Body of pancreas (tissue), 4 donors: ENCODE measurements at places on chromosomes 16 and 17.
A peak's percentile ranks its signal among the peaks of the same experiment; 100 is the strongest.

DNA sequence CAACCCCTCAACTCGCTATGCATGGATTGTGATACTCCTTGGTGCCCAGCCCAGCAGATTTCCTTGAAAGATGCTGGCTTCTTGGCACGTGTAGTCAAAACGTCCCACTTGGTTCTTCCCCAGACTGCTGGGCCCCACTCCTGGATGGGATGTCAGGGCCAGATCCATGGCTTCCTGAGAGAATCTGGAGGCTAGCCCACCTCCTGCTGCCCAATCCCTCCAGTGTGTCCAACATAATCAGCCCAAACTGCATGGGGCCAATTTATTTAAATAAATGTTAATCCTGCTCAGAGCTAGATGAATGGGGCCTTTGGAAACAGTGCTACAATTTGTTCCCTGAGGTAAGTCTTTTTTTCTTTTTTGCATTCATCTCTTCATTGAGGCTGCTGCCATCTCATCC lies 49.4 kb downstream of the WSB1 start:
- H3K27ac ChIP-seq, result no peak overlapping the region
- H3K27me3 ChIP-seq, result no peaks in the 10 kb centered on the region
- no peak overlapping the region for H3K4me3 ChIP-seq
- DNase-seq, result no peak
- no peaks in the 10 kb centered on the region for H3K36me3 ChIP-seq

DNA sequence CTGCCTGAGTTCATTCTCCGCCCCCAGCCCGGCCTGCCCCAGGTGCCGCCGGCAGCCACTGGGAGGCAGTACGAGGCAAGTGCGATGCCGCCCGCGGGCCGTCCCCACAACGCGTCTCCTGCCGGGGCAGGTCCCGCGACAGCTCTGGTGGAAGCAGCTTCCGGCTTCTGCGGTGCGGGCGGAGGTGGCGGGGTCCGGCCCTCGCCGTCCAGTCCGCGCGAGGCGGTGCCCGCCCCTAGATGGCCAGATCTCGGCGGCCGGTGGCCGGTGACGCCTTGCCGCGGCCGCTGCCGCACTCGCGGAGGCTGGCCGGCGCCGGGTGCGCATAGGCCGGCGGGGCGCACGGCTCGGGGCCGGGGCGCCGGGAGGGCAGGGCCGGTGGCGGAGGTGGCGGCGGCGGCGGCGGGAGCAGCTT lies 1.8 kb downstream of the GJD3 start:
- H3K27ac ChIP-seq, result no peak overlapping the region
- DNase-seq, result peak; percentile 82
- no peaks in the 10 kb centered on the region for H3K27me3 ChIP-seq
- H3K4me1 ChIP-seq, result peaks cover 18% of the 10 kb centered on the region
- no peak overlapping the region for H3K4me3 ChIP-seq

DNA sequence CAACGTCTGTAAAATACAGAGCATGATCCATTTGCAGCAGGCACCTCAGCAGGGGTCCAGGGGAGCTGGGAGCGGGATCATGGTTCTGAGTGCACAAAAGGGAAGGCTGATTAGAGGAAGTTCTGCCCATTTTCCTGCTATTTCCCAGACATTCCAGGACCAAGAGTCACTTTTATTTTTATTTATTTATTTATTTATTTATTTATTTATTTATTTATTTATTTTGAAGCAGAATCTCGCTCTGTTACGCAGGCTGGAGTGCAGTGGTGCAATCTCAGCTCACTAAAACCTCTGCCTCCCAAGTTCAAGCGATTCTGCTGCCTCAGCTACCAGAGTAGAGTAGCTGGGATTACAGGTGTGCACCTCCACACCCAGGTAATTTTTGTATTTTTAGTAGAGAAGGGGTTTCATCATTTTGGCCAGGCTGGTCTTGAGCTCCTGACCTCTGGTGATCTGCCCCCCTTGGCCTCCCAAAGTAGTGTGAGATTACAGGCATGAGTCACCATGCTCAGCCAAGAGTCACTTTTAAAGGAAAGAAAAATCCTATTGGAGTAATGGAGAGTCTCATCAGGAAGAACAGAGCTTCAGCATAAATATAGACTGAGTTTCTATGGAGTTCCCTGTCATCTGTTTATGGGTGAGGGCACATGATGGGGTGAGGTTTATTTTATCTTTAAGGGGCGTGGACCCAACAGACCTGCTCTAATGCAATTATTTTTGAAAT lies 355.2 kb downstream of the HAPSTR1 start:
- peak overlapping the region; percentile 79 for H3K27ac ChIP-seq
- peaks cover 17% of the 10 kb centered on the region for H3K4me1 ChIP-seq
- no peaks in the 10 kb centered on the region for H3K27me3 ChIP-seq
- no peaks in the 10 kb centered on the region for H3K36me3 ChIP-seq
- no peak overlapping the region for H3K4me3 ChIP-seq

- H3K4me1 ChIP-seq, result peaks cover 17% of the 10 kb centered on the region
- no peaks in the 10 kb centered on the region for H3K27me3 ChIP-seq
- no peak overlapping the region for H3K27ac ChIP-seq
- no peaks in the 10 kb centered on the region for H3K36me3 ChIP-seq
These were observed 21.4 kb downstream of the ZDHHC7 start for GRCh38 chr16:84989749-84990620.

DNA sequence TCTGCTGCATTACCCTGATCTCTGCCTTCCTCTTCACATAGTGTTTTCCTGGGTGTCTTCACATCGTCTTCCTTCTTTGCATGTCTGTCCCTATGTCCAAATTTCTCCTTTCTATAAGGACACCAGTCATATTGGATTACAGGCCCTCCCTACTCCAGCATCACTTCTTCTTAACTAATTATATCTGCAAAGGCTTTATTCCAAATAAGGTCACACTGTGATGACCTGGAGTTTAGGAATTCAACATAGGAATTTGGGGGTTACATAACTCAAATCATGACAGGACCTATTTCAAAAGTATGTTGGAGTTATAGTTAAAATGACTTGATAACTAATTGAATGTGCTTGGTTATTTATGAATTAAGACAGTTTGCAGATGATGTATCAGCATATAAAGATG lies 490.5 kb upstream of the ERCC4 start:
- no peaks in the 10 kb centered on the region for H3K27me3 ChIP-seq
- DNase-seq, result no peak
- H3K36me3 ChIP-seq, result no peaks in the 10 kb centered on the region
- H3K4me1 ChIP-seq, result no peaks in the 10 kb centered on the region
- H3K4me3 ChIP-seq, result no peak overlapping the region

GRCh38 chr17:72118335-72119076 lies 2.3 kb upstream of the SOX9 start:
- H3K27ac ChIP-seq, result peak overlapping the region; percentile 93
- DNase-seq, result peak; percentile 83
- H3K27me3 ChIP-seq, result no peaks in the 10 kb centered on the region
- H3K36me3 ChIP-seq, result no peaks in the 10 kb centered on the region
- H3K4me1 ChIP-seq, result peaks cover 21% of the 10 kb centered on the region

DNA sequence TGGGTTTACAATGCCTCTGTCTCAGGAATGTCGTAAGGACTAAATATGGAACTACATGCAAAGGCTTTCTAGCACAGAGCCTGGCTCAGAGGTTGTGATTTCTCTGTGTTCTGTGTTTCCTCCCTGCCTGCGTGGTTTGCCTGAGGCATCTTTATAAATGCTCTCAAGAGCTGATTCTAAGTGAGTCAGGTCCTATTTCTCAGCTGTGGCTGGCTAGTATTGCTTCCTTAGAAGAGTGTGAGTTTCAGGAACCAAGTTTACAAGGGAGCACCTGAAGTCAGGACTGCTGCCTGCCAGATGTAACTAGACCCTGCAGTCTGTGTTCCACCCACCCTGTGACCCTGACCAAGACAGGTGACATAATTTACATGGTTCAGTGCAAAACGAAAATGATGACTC lies 8.0 kb upstream of the CCL1 start:
- DNase-seq, result no peak
- H3K27ac ChIP-seq, result no peak overlapping the region
- H3K4me1 ChIP-seq, result no peaks in the 10 kb centered on the region
- H3K4me3 ChIP-seq, result no peak overlapping the region
- no peaks in the 10 kb centered on the region for H3K27me3 ChIP-seq

DNA sequence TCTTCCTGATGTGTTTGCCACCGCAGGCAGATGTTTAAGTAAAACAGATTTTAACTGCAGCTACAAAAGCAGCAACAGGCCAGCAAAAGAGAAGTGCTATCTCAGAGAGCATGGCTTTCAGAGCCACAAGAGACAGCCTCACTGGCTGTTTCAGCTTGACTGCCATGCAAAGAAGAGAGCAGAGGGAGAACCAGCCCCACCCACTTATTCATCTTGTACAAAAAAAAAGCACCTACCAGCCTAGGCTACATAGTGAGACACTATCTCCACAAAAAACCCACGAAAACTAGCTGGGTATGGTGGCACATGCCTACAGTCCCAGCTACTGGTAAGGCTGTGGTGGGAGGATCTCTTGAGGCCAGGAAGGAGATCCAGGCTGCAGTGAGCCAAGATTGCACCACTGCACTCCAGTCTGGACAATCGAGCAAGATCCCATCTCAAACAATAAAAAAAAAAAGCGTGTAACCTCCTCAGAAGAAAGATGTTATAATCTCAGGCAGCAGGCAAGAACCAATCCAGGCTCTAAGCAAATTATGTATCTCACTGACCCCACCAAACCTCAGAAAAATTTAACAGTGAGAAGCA lies 30.0 kb downstream of the STH start:
- H3K27me3 ChIP-seq, result no peaks in the 10 kb centered on the region
- peak; percentile 23 for DNase-seq
- peak overlapping the region; percentile 82 for H3K27ac ChIP-seq
- peaks cover 90% of the 10 kb centered on the region for H3K4me1 ChIP-seq
- no peak overlapping the region for H3K4me3 ChIP-seq
- H3K36me3 ChIP-seq, result peaks cover 7% of the 10 kb centered on the region

- H3K4me3 ChIP-seq, result no peak overlapping the region
- H3K36me3 ChIP-seq, result no peaks in the 10 kb centered on the region
- no peaks in the 10 kb centered on the region for H3K27me3 ChIP-seq
- H3K27ac ChIP-seq, result no peak overlapping the region
- no peak for DNase-seq
These were observed 1427.3 kb downstream of the CDH8 start for GRCh38 chr16:60608971-60609370.

DNA sequence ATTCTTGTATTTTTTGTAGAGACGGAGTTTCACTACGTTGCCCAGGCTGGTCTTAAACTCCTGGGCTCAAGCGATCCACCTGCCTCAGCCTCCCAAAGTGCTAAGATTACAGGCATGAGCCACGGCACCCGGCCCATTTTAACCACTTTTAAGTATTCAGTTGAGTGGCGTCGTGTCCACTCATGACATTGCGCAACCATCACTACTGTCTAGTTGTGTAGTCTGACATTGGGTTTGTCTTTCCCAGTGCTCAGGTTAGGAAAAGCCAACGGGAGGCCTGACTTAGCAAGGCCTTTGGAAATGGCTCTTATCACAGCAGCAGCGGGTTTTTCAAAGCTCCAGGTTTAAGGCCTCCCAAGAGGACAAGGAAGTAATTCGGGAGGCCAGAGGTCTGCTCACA lies 58.7 kb downstream of the LITAF start:
- peaks cover 6% of the 10 kb centered on the region for H3K4me1 ChIP-seq
- H3K27me3 ChIP-seq, result no peaks in the 10 kb centered on the region
- no peaks in the 10 kb centered on the region for H3K36me3 ChIP-seq
- H3K27ac ChIP-seq, result no peak overlapping the region

DNA sequence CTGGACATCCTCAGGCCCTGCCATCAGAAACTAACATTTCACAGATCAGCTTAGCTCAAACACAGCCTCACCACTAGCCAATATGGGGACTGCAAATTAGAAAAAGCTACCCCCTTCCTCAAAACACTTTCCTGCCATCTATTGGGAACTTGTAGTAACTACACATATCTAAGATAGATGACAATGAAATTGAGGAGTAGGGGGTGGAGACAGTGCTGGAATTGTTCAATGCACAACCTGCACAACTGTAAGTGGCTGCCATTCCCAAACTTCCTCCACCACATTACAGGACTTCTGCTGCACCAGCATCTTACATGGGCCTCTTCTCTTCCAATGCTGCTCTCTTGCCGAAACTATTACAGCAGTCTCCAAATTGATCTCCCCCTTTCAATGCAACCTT lies 21.9 kb downstream of the AIPL1 start:
- no peak overlapping the region for H3K27ac ChIP-seq
- H3K4me3 ChIP-seq, result no peak overlapping the region
- no peaks in the 10 kb centered on the region for H3K27me3 ChIP-seq
- H3K4me1 ChIP-seq, result no peaks in the 10 kb centered on the region
- no peaks in the 10 kb centered on the region for H3K36me3 ChIP-seq

- no peaks in the 10 kb centered on the region for H3K4me1 ChIP-seq
- H3K36me3 ChIP-seq, result no peaks in the 10 kb centered on the region
- H3K27me3 ChIP-seq, result no peaks in the 10 kb centered on the region
- no peak overlapping the region for H3K27ac ChIP-seq
- no peak overlapping the region for H3K4me3 ChIP-seq
- DNase-seq, result no peak
These were observed 1545.0 kb upstream of the GOT2 start for GRCh38 chr16:60279061-60279665.

- peak; percentile 54 for DNase-seq
These were observed 88.0 kb downstream of the STXBP4 start for GRCh38 chr17:55056526-55056925.

DNA sequence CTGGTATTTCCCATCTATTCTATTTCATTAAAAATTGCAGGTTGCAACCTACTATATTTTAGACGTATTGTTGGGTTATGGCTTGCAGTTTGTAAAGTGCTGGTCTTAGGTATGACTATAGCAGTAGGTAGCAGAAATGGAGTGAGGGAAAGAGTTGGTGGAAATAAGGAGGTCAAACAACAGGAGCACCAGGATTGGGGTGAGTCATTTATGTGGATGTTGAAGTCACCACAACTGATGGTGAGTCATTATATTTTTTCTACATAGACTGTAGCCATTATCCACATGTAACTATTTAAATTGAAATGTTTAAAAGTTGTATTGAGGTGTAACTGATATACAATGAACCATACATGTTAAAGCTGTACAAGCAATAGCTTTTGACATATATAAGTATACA lies 25.0 kb upstream of the HS3ST3A1 start:
- H3K27me3 ChIP-seq, result no peaks in the 10 kb centered on the region
- H3K27ac ChIP-seq, result no peak overlapping the region
- H3K36me3 ChIP-seq, result no peaks in the 10 kb centered on the region
- no peaks in the 10 kb centered on the region for H3K4me1 ChIP-seq

- H3K4me3 ChIP-seq, result no peak overlapping the region
- H3K27me3 ChIP-seq, result no peaks in the 10 kb centered on the region
- no peak overlapping the region for H3K27ac ChIP-seq
- no peaks in the 10 kb centered on the region for H3K4me1 ChIP-seq
- peaks cover 11% of the 10 kb centered on the region for H3K36me3 ChIP-seq
These were observed 92.5 kb downstream of the NCOR1 start for GRCh38 chr17:16122697-16123434.

DNA sequence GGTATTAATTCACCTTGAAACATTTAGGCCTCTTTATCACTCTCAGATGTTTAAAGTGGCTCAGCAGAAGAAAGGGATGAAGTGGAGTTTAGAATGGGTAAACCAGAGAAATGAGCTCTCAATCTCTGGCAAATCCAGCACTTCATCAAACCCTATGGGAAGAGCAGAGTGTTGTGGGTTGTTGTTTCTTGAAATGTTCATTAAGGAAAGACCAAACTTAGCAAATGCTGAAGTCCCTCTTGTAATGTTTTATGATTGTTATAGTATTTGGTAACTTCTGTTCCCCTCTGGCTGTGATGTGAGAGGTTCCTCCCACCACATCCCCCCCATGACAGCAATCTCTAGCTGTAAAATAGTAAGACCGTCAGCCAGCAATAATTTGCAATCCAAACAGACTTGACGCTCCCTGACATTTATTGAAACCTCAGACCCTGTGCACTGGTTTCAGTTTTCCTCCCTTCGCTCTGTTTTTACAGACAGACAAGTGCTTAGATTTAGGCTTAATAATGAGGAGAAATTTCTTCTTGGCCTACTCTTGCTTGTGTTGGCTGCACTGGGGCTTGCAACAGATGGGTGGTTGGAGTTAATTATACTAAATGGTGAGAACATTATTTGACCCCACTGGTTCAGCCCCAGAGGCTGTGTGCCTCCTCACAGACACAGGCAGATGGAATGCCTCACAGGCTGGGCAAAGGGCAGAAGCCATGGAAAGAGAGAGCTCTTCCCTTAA lies 609.4 kb upstream of the SOX9 start:
- no peak for DNase-seq
- H3K27ac ChIP-seq, result no peak overlapping the region
- H3K4me1 ChIP-seq, result no peaks in the 10 kb centered on the region
- no peaks in the 10 kb centered on the region for H3K36me3 ChIP-seq
